ENCODE measurements at places on chromosomes 1 and 21.

DNA sequence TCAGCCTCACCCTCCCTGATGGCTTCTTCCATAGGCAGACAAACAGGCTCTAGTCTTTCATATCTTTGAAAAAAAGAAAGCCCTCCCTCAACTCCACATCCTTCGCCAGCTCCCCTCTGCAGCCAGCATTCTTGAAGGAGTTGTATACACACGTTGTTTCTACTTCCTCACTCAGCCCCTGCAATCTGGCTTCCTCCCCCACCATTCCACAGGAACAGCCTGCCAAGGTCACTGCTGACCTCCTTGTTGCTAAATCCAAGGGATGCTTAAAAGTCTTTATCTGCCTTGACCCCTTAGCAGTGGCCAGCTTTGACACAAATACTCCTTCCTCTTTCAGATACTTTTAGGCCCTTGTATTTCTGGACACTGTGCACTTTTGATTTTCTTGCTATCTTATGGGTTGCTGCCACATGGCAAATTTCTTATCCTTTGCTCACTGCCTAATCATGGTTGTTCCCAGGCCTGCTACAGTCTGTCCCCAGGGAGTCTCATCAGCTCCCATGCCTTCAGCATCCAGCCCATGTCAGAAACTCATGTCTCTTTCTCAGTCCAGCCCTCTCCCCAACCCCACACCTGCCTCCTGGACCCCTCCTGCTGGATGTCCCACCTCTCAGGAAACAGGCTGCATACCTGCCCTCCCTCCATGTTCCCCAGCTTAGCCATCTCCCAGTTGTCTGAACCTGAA lies 8.3 kb downstream of the FAM229A start:
- no peak for DNase-seq

DNA sequence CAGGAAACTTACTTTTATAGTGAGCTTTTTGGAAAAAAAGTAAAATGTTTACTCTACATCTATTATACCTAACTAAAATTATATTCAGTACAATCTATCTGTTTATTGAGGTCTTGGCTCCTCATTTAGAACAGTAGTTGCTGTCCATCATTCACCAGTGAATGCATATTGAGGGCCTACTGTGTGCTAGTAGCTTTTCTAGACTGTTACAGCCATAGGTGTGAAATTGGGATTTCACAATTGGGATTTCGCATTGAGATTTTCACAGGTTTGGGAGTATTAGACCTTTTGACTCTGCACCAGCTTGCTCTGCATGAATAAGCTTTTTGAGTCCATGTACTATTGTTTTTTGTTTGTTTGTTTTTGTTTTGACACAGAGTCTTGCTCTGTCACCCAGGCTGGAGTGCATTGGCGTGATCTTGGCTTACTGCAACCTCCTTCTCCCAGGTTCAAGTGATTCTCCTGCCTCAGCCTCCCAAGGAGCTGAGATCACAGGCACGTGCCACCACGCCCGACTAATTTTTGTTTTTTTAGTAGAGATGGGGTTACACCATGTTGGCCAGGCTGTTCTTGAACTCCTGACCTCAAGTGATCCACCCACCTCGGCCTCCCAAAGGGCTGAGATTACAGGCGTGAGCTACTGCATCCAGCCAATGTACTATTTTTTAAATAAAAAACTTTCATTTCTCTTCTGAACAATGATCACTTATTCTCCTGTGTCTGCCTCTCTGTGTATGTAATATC lies 47.2 kb upstream of the ERRFI1 start:
- DNase-seq: no peak

- DNase-seq: no peak
These were observed 15.4 kb downstream of the ST7L start for GRCh38 chr1:112603541-112603940.

DNA sequence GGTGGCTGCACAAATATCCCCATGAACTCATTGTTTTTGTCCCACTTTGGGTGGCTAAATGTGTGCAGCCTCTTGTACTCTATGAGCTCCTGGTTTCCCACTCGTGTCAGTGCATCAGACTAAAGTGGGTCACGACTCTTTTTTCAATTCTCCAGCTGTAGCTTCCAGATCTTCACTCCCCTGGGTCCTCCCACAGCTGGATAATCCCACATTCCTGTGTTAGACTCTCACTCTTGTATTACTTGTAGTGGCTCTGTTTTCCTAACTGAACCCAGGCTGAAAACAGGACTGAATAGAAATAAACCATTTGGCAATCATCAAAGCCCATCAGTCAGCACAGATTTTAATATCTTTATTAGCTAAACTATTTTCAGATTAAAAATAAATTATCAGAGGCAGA lies 60.4 kb downstream of the UBE2U start:
- no peak for DNase-seq

- DNase-seq: no peak
These were observed 23.2 kb downstream of the TRIT1 start for GRCh38 chr1:39859859-39860812.

DNA sequence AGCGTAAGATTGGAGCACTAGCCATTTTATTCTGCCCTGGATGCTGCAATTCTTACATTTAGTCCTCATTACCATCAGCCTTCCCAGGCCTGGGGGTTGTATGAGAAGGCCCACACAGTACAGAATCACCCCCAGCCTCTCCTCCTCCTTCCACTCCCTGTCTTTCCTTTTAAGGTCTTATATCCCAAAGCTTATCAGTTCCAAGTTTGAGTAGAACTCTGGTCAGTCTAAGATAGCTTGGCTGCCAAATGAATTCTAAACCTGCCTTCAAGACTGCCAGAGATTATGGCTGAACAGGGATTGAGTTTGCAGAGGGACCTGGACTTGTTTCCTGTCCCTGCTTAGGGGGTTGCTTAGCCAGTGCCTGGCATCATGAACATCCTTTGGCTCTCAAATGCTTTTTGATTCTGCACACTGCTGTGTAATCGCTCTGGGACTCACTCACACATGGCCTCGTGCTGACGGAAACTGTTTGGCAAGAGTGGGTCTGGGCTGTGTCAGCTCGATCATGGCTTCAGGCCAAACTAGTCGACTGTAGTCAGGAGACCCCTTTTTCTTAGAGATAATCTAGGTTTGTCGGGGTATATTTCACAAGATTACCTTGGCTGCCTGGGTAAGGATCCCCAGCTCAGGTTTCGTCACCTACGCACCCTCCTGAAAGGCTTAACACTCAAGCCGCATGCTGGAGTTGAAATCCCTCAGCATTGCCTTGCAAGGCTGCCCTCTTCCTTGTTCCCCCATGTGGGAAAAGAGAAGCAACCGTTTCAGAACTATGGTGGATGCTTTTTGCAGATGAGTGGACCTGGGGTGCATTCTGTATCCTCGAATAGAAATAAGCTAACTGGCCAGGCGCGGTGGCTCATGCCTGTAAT lies 252.6 kb downstream of the NFIA start:
- no peak for DNase-seq

GRCh38 chr21:15692711-15693110 lies 37.1 kb upstream of the USP25 start:
- DNase-seq: no peak

DNA sequence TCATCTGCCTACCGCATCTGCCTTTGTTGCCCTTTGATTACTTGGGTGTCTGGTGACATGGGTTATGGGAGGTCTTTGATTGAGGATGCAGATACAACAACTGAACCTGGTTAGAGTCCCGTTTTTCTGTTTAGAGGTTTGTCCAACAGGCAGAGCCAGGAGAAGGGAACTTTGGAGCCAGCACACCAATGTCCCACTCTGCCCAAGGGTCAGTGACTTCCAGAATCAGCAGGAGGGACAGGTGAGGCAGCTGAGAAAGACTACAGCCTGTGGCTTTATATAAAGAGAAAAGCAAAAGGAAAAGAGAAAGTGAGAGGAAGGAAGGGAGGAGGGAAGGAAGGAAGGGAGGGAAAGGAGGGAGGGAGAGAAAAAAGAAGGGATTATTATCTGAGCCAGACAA lies 101.5 kb upstream of the ZNF644 start:
- DNase-seq: no peak

GRCh38 chr21:42587036-42587435 lies 66.4 kb upstream of the PDE9A start:
- no peak for DNase-seq

- DNase-seq: peak; percentile 45
These were observed 22.6 kb downstream of the ETNK2 start for GRCh38 chr1:204128964-204129896.

DNA sequence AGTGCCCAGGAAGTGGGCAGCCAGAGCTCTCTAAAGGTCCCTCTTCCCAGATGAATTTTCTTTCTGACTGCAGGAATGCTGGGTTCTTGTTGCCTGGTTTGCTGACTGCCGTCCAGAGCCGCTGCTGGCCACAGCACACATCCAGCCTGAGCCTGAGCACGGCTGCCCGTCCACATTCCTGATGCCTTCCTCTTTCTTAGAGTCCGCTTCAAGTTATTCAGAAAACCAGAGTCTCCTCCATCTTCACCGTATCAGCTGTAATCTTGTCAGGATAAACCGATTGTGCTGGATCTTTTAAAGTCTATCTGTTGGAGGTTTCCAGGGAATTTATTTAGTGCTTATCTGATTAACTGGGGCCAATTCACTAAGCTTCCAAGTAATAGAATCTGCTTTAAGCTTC lies 84.8 kb upstream of the BCAR3 start:
- DNase-seq: no peak

DNA sequence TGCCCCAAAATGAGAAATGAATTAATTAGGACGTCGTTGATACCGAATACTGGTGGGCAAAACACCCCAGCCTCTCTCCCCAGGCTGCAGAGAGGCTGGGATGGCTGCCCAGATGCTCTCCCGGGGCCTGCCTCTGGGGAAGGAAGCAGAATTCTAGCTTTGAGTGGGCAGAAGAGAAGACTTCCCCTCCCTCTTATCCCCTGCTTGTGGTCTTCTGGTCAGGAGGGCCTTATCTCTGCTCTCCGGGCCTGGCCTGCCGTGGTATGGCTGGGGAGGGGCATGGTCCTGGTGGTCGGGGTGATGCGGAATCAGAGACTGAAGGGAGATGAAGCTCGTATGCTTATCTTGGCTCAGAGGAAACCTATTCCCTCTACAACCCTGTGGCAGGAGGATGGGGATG lies 9.8 kb upstream of the CSF3R start:
- no peak for DNase-seq

DNA sequence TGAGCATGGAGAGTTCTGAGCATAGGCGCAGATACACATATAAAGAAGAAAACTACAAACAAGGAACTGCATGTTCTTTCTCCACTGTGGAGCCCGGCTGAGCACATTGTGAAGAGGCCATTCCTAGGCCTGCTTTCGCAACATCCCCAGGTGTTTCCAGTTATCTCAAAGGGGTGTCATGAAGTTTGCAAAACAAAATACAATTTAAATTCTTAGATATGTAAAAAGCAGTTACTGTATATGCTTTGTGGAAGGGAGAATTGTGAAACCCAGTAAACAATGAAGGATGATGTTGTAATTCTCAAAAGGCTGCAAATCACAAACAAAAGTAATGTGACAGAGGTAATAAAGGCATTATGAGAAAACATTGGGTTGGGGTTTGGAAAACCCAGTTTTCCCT lies 98.6 kb upstream of the ZNF644 start:
- DNase-seq: no peak

DNA sequence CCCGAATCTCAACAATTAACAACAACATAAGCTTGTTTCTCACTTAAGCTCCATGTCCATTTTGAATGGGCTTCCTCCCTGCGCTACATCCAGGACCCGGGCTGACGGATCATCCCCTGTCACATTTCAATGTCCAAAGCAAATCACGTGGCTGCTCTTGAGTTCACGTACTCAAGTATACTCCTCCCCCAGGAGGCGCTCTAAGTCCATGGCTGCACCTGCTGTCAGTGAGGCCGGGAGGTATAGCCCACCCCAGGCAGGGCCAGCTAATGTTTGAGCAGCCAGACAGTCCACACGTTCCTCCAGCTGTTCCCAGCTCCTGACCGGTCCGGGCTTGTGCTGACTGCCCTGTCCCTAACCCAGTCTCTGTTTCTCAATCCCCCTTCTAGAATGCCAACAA lies 220.8 kb downstream of the SLC35F3 start:
- no peak for DNase-seq

DNA sequence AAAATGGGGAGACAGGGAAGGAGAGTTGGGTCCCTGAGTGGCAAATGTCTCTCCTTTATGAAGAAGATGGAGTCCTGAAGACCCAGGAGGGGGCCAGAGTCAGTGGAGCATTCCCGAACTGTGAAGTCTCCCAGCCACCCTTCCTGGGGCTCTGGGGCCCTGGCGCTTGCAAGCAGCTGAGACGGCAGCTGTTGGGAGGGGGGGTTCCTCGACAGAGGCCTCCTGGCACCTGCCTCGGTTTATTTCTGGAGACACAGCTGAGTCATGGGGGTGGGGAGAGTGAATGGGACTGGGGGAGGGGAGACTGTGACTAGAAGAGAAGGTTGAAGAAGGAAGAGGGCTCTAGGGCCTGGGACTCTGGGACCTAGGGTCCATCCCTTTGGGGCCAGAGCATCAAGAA lies 14.0 kb downstream of the NES start:
- no peak for DNase-seq

Data from activated gamma-delta T cell treated with anti-CD3 and anti-CD28 coated beads, Interleukin-2, amount 50 U/mL, for 16 hours (primary cell).